Hypothalamus (tissue), 51 donors: ENCODE measurements at places on chromosomes 4 and X.

- DNase-seq = no peak
Measured at GRCh38 chr4:1245481-1246051, 3.4 kb downstream of the CTBP1 start.

GRCh38 chr4:144310535-144310934, 170.0 kb upstream of the GYPA start:
- no peak for DNase-seq

GRCh38 chr4:15469402-15470127, at the start of gene CC2D2A:
Gene CC2D2A, plus strand, starts transcription at chr4:15469882. Its CDS starts 6,051 bp downstream, at chr4:15475933.
- peak; percentile 2 for DNase-seq

GRCh38 chr4:27100713-27101112, 240.1 kb downstream of the STIM2 start:
- no peak for DNase-seq

DNA sequence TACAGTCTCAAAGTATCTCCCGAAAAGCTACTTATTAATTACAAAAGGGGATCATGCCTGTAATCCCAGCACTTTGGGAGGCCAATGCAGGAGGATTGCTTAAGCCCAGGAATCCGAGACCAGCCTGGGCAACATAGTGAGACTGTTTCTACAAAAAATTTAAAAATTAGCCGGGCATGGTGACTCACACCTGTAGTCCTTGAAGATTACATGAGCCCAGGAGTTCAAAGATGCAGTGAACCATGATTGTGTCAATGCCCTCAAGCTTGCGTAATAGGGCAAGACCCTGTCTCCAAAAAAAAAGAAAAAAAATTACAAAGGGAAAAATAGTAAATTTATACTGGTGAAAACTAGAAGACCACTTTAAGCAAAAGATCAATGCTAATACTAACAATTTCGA, 3.3 kb upstream of the PORCN start:
- no peak for DNase-seq

DNA sequence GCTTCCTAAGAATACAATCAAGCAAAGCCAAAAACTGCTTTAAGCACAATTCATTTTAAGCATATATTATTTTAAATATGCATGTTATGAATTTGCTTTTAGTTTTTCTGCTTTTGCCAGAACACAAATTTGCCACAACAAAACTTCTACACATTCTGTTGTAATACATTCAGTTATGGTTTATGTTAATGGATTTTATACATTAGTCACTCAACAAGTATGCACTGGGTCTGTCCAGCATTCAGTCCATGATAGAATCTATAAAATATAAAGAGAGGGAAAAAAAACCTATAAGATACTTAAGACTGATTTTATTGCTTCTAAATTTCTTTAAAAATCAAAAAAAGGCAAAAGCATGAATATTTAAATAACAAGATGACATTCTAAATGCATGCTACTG, 22.2 kb downstream of the IQCM start:
- DNase-seq = no peak

DNA sequence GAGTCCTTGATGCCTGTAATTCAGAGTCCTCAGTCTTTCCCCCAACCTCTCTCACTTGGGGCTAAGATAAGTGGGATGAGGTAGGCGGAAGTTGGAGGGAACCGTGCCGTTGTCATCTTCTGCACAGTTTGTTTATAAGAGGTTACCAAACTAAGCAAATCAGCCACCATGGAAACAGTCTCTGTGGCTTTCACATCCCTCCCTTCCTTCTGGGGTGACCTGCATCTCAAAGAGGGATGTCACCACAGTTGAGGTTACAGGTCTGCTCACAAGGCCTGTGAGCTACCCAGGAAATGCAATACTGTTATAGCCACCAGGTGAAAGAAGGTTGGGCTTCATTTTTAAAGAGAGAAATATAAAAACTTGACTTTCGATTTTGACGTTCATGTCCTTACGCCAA, 26.3 kb downstream of the RTL5 start:
- no peak for DNase-seq

DNA sequence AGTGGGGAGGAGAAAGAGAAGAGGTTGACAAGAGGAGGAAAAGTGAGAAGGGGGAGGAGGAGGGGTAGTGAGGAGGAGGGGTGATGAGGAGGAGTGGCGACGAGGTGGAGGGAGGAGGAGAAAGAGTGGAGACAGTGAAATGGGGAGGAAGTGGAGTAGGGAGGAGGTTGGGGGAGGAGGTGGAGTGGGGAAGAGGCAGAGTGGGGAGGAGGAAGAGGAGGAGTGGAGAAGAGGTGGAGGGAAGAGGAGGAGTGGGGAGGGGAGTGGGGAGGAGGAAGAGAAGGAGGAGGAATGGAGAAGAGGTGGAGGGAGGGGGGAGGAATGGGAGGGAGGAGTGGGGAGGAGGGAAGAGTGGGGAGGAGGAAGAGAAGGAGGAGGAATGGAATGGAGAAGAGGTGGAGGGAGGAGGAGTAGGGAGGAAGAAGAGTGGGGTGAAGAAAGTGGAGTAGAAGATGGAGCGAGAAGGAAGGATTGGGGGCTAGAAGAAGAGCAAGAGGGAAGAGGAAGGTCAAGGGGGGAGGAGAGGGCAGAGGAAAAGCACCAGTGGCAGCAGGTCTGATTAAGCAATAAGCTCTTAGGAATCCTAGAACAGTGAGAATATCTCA, 50.0 kb upstream of the MTNR1A start:
- no peak for DNase-seq

- no peak for DNase-seq
Measured at GRCh38 chr4:23097251-23097650, 404.5 kb downstream of the GBA3 start.

DNA sequence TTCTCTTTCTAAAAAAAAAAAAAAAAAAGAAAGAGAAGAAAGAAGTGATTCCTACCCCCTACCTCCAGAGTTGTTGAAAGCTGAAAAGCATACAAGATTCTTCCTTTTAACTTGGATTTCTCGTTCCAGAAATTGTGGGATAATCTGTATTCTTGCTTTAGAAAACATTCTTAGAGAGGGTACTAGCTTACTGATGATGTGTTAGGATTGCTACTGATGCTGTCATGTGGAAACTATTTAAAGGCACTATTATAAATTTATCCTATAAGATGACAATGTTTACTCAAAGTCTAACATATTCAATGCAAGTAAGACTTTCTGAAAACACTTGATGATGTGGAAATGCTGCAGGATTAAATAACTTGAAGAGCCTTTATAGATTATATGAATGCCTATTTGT, 204.0 kb upstream of the PUDP start:
- DNase-seq = no peak

DNA sequence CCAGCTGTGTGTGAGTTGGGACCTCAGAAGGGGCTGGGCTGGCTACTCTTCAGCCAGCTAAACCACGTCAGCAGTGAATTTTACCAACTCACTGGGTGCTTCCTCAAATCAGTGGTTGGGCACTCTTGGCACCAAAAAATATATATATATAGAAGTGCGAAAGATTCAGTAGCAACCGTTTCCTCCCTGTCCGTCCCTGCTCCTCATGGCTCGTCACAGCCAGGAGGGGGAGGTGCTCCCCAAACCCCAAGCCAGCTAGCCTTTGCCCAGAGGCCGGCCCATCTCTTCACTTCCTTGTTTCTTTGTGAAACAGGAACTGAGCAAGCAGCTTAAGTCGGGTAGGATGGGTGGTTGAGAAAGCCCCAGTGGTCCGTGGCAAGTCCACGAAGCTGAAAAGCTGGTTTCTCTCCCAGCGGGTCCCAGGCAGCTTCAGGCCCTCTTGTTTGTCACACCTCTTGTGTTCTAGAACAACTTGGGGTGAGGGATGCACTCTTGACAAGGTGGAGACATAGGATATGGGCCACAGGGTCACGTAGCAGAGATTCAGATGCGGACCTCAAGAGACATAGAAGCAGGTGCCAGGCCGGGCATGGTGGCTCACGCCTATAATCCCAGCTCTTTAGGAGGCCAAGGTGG, 6.8 kb upstream of the SASH3 start:
- no peak for DNase-seq

DNA sequence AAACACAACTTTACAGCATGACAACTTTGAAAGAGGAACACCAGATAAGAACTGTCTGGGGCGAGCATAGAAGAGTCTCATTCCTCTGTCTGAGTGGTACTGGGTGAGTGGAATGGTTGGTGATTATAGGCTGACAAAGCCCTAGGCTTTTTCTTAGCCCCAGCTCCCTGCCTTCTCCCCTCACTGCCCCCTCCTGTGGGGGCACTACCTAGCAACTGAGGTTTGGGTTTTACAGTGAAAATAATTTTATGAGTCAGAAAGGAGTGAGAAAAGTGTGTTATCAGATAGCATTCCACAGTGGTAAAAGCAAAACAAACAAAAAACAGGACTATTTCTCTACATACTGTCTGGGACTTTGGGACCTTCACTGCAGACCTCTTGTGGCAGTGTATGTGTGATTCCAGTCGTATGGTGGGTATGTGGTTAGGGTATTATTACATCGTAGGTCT, 10.5 kb upstream of the TMEM165 start:
- no peak for DNase-seq

GRCh38 chr4:150007512-150007911, 70.7 kb upstream of the DCLK2 start:
- DNase-seq = no peak

DNA sequence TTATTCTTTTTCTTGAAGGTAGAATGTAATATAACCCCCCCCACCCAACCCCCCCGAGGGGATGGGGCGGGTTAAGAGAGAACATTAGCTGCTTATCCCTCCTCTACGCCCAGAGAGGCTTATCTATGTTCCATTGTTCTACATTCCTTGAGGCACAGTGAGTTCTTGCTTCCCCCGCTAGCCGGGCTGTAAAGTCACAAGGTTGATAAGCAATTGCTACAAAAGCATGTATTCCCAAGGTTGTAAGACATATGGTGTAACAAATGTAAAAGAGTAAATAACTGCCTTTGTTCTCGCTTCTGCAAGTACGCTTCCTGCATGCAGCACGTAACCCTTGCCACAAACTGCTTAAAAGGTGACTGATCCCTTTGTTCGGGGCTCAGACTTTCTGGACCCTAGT, 8.2 kb downstream of the DCAF8L2 start:
- no peak for DNase-seq

DNA sequence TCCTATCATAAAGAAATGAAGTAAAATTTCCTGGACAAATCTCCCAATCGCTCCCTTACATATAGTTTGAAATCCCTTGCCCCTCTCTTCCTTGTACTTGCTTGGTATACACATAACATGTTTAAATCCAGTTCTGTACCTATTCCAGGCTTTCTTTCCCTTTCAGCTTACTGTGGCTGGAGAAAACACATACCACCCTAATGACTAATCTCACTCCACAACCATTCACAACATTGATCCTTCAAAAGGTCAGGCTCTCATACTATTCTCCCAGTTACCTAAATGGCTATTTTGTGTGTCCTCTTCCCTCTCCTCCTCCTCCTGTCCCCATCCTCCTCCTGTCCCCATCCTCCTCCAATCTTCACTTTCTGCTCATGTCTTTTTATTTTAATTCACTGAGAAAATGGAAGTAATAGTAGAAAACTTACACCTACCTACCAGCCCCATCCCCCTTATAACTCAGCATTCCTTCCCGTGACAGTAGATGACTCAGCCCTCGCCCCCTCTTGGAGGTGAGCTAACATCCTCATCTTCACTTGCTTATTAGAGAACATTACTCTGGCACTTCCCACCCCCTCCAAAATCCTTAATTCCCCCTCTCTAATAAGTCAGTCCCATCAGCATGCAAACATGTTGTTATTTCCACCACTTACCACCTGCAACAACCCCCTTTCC, 77.5 kb downstream of the IL15 start:
- no peak for DNase-seq

- DNase-seq = no peak
Measured at GRCh38 chrX:150697641-150698040, 4.4 kb downstream of the MTMR1 start.

DNA sequence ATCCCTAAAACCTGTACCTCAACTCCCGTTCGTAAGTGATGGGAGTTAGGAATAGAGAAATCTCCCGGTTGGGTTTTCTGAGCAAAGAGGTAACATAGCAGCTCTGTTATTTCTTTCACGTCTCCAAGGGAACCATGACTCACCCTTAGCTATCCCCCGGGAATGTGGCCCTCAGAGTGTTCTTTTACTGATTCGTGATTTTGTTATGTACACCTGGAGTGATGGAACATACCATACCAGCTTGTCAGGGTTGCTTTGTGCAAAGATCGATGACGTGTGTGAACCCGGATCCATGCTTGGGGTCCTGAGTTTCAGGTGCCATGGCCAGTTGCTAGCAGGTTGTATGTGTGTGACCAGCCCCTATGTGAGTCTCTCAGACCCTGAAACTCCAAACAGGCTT, 52.6 kb downstream of the HPRT1 start:
- DNase-seq = no peak

DNA sequence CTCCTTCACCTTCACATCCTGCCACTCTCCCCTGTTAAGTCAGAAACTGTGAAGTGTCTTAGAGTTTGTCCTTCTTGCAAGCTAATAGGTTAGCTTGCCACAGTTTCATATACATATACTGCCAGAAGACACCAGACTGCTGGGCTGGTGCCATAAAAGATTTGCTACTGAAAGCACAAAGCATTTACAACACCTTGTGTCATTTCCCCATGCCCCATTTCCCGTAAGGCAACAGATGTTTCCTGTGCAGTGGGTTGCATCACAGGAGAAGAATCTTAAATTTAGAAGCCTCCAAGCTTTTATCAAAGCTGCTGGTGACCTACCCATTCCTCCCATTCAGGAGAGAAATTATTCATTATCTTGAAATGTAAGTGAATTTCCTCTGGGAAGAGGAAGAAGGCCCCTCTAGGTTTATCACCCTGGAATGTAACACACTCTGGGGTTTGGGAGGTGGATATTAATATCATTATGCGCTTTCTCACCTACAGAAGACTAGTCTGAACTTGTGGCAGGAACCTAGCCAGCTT, 34.5 kb upstream of the RAB33B start:
- DNase-seq = no peak

DNA sequence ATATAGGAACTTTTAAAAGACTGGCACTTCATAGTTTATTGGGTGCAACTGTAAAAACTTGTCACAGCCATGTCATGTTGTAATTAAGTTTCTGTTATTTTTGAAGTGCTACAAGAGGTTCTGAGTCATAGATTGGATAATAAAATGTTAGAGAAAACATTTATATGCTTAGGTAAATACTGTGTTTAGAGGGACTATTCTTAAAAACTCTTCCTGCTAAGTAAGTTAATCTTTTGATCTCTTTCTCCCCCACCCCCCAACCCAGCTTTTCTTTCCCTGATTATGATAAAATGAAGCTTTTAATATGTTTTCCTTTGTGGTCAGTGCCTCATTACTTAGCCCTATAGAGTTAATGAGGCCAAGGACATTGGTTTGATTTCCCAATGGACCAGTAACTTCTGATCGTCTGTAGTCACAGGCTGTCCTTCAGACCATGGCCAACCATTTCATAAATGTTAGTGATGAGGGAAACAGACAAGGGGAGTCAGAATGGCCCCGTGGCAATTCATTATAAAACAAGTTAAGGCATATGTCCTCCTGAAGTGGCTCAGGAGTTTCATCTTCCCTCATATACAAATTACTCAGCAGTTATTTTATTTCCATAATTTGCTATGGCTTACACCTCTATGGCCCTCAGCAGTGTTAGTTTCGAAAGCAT, 3.9 kb upstream of the PDLIM5 start:
- no peak for DNase-seq

DNA sequence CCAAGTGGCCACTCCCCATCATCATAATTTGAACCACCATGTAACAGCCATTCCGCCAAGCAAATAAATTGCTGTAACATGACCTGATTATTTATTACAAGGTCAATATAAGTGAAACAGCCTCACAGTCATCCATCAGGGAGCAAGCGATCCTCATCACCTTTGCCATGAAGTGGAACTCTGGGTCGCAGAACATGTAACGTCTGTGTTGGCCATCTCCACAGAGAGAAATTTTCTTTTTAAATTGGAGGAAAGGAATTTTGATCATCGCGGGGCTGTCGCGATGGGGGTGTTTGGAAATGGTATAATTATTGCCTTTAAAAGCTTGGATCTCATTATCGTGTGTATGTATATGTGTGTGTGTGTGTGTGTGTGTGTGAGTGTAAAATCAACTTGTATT, 90.2 kb downstream of the SHOX start:
- no peak for DNase-seq
